ENCODE measurements at places on chromosomes 13 and 19.

- no peak for DNase-seq
These were observed 23.5 kb upstream of the CD177 start for GRCh38 chr19:43329989-43330388.

DNA sequence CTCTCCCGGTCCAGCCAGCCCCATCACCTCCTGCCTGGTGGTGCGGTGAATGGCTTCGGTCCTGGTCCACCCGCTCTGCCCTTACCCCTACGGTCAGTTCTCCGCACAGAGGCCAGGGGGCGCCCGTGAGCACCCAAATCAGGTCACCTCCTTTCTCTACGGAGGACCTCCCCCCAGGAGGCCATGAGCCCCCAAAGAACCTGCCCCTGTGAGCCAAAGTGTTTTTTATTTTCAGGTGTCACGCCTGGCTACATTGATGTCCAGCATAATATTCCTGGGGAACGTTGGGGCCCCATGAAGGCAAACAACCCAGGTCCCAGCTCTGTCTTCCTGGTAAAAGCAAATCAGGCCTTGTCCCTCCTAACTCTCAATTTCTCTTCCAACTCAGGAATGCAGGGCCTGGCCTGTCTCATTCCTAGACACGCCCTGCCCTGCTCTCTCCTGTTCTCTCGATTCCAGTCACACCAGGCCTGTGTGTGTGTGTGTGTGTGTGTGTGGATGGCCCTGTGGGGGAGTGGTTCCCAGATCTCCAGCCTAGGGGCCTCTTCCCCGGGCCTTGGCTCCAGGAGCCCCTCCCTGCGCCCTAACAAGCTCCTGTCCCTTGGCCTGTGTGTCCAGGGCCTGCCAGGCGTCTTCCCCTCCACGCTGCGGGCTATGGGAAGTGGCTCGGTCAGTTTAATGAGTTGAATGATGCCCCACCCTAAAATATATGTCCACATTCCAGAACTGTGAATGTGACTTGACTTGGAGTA, 9.7 kb upstream of the GIPC1 start:
- peak; percentile 67 for DNase-seq

DNA sequence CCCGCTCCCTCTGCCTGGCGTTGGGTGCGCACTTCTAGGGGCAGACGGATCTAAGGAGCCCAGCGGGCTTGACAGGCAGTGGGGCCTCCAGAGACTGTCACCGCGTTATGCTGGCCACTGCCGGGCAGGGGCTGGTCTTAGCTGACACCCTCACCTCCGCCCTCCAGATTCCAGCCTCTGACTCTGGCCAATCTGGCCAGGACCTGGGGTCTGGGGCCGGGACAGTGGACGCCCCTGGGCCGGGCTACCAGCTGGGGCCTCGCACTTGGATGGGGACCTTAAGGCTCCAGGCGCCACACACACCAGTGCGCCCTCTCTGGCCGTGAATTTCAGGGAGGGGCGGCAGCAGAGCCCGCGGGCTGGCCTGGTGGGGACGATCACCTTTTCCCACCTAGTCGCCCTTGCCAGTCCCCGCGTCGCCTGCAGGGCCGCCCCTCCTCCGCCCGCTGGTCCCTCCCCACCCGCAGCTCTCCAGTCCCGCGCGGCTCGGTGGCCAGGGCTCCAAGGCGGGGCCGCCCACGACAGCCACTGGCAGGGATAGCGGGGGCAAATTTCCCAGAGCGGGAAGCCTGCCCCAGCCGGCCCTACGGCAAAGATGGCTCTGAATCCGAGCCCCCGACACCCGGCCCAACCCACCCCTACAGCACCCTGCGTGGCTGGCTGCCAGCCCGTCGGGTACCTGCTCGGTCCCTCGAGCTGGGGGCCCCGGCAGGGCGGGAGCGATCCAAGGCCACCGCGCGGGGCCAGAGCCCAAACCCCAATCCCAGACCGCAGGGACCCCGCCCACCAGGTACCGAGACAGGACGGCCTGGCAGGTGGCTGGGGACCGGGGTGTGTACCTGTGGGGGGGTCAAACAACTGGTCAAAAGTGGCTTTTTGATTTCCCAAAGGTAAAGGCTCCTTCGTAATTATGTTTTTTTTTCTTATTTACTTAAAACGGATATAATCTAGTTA, 6.1 kb upstream of the ZNF98 start:
- no peak for DNase-seq

- no peak for DNase-seq
These were observed 442 bp downstream of the REXO1 start for GRCh38 chr19:1847684-1848398.

DNA sequence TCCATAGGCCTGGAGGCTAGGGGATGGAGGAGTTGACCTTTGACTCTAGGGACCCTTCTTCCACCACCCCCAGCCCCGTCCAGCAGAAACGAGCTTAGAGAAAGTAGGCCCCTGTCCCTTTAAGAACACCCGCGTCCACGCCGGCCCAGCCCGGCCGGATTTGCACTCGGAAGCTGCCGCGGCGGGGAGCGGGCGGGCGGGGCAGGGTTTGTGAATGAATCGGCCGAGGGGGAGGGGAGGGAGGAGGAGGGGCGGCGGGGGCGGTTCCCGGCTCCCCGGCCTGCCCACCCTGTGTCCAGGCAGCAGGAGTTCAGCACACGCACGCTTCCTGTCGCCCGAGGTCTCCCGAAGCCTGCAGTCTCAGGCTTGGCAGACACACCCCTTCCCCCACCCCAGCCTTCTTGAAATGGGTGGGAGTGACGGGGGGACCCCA, 1.5 kb downstream of the UNC13A start:
- no peak for DNase-seq

DNA sequence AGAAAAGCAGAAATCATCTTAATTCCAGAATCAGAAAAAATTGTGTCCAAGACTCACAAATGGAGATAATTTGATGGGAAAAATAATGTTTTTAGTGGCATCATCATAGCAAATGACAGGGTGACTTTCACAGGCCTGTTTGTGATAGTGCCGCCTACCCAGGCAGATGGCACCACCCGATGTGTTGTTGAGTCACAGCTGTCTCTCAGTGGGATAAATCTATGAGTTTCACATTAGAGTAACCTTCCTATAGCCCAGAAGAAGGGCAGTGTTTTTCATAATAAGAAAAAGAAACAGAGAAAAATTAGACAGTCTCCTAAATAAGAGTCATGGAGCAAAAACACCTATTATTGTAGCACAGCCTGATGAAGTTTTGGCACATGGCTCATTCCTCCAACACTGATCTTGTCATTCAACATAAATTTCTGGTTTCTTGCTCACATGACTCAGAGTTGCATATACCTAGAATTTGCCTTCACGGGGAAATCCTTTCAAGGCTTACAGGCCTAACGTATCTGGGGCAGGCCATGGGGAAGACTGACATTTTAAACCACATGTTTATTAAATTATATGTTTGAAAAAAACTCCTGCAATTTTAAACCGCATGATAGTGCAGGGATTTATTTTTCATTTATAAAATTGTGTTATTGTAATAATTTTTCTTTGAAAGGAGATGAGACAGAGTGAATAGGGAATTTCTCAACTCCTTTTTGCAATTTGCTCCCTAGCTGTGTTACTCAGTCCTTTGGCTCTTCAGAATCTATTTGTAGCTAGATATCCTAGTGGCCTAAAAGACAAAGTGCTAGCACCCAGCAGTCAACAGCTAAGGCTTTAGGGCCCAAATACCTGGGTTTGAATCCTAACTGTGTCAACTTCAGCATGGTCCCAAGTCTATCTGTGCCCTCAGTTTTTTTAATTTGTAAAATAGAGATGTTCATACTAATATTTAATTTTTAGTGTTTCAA, 393.7 kb downstream of the NDFIP2 start:
- DNase-seq = no peak

DNA sequence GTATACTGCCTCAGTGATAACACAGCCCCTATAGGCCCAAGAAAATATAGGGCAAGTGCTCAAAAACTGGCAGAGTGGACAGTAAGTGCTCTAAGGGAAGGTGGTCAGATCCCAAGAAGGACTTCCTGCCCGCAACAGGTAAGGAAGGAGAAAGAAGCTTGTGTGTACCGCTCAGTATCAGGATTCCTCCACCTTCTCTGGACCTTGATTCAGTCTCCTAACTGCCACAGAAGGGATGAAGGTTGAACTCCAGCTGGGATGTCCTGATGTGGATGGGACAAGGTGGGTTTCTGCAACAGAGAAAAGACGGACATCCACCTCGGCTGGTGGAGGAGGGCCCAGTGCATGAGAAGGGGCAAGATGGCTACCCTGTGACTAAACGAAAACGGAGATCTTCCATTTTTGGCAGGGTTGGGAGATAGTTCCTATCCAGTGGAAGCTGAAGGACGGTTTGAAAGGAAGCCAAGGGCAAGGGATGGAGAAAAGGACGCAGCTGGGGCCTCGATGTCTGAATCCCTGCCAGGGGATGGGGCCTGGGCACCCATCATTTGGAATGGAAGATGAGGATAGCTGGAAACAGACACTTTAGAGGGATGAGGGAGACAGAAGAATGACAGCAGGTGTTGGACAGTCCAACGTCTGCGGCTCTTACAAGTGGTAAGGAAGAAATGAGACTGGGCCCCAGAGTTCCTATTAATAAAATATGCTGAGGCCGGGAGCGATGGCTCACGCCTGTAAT, 1.3 kb upstream of the ATF5 start:
- no peak for DNase-seq

GRCh38 chr19:19649580-19649995, 6.1 kb upstream of the GMIP start:
- DNase-seq = no peak

GRCh38 chr19:55605637-55606470, at the start of gene ZNF865:
Gene ZNF865 (plus strand): TSS chr19:55605647. CDS start chr19:55613619, 7,972 bp downstream.
- peak; percentile 61 for DNase-seq

- no peak for DNase-seq
These were observed 10.2 kb downstream of the PPP2R1A start for GRCh38 chr19:52200044-52200443.

All from activated T-helper 9 cell treated with anti-CD3 and anti-CD28 coated beads, Interleukin-2, amount 50 U/mL, for 16 hours (primary cell).